ENCODE measurements at places on chromosomes 12 and 14. TPM values are rescaled to one million over a fixed set of nuclear protein-coding genes. Genes with fewer than 3 reads are reported as not detected.

BATF gene
- 0.72 TPM for total RNA-seq

ABCC9 gene
- total RNA-seq = 0.22 TPM

GPR135 gene
- total RNA-seq = 4.2 TPM

PRB2 gene
- total RNA-seq = not detected

DNAH10 gene
- total RNA-seq = 0.88 TPM

OR6J1 gene
- total RNA-seq = not detected

MEG3 gene
- total RNA-seq = 351 TPM

DEGS2 gene
- total RNA-seq = not detected

CLEC2A gene
- not detected for total RNA-seq

SPATS2 gene
- total RNA-seq = 27.4 TPM

NPAS3 gene
- total RNA-seq = not detected

RIMBP2 gene
- total RNA-seq = not detected

DTX3 gene
- 21.2 TPM for total RNA-seq

ANO4 gene
- total RNA-seq = 4.9 TPM

Data from placental pericyte (primary cell).